ENCODE measurements at places on chromosomes 1 and 21.
A peak's percentile ranks its signal among the peaks of the same experiment; 100 is the strongest.

DNA sequence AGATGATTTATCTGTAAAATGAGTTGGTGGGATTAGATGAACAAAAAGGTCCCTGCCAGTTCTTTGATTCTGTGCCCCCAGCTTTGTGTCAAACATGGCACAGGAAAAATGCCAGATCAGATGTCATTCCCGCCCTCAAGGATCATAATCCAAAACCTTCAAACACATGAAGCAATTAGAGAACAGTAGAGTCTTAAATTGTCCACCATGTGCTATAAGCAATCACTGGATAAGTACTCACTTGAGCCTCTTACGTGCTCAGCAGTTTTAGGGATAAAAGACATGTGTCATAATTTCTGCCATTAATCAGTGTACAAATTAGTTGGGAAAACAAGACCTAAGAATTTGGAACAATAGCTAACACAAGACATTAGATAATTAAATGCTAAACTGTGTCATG lies 15.4 kb upstream of the KIAA0040 start:
- no peak for DNase-seq

DNA sequence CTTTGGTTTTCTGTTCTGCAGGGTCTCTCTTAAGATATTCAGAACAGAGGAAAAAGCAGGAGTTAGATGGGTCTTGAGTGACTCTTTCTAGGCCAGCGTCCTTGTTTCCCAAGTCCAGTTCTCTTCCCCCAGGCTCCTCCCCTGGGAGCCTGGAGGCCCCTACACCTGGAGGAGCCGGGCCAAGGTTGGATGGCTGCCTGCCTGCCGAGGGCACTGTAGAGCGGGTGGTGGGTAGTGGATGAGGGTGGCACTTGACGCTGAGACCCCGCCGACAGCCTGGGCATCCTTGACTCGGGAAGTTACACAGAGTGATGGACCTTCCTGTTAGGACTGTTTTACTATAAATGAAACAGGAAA lies 17.4 kb upstream of the KANK4 start:
- DNase-seq, result no peak

DNA sequence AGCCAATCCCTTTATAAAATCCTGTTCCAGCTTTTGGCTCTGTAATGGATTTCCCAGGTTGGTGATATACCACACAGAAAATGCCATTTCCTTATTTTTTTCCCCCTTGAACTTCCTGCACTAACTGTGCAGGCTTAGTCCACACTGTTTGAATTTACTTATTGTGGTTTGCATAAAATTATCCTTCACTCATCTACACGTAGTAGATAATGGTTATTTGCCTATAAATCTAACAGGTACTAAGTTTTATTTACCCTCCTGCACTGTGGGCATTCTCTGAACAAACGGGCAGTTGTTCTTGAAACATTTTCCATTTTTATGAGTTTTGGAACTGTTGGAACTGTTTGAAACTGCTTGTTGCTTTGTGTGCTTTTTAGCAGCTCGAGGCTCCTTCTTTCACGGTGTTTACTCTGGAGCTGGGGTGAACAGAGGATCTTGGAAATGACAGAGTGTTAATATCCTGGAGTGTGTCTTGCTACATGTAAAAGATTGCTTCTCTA lies 23.0 kb upstream of the KIFAP3 start:
- no peak for DNase-seq

DNA sequence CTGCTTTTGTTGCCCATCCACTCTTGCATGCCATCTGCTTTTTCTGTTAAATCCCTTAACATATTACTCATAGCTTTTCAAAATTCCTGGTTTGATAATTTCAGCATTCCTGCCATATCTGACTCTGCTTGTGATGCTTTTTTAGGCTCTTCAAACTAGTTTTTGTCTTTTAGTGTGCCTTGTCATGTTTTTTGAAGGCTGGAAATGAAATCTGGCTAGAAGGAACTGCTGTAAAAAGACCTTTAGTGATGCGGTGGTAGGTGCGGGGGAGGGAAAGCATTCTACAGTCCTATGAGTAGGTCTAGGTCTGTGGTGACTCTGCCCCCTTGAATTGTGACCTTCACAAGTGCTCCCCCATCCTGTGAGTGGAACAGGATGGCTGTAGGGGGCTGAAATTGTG lies 15.0 kb upstream of the S100B start:
- no peak for DNase-seq

DNA sequence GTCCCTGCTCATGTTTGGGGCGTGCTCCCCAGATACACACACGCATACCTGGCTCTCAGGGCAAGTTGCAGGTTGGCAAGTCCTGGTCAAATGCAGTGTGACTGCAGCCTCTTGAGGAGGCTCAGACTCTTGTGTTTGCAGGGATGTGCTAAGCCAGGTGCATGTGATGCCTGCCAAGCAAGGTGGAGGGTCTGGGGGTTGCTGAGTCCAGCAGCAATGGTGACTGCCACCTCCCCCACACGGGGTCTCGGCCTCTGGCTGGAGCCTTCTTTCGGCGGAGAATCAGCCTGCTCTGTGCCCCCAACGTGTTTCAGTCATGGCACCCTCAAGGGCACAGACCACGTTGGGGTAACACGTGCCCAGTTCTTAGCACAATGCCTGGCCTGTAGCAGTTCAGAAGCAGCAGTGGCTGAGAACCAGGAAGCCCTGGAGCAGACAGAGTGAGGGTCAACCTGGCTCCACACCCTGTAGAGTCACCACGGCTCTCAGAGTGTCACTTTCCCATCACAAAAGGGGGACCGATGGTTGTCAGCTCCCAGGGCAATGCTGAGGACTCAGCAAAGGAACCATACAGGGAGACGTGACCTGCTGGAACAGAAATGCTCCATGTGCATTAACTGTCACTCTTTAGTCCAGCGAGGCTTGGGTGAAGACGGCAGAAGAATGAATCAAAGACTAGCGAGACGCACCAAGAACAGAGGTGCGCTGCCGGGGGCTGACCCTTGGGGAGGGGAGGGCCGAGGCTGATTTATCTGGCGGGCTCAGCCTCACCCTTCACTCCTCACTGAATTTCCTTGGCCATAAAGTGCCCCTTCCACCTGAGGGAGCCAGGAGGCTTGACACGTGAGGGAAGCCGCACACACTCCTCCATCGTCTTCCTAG lies 109.0 kb downstream of the PGBD5 start:
- no peak for DNase-seq

GRCh38 chr1:94955767-94956632 lies 29.1 kb upstream of the CNN3 start:
- DNase-seq, result no peak

GRCh38 chr1:182676274-182676673 lies 8.1 kb downstream of the RGS8 start:
- no peak for DNase-seq

- DNase-seq, result no peak
Observed at GRCh38 chr21:32519945-32520874, 65.1 kb downstream of the TCP10L start.

GRCh38 chr1:47333922-47334764 lies 553 bp downstream of the CMPK1 start:
- DNase-seq, result peak; percentile 87

DNA sequence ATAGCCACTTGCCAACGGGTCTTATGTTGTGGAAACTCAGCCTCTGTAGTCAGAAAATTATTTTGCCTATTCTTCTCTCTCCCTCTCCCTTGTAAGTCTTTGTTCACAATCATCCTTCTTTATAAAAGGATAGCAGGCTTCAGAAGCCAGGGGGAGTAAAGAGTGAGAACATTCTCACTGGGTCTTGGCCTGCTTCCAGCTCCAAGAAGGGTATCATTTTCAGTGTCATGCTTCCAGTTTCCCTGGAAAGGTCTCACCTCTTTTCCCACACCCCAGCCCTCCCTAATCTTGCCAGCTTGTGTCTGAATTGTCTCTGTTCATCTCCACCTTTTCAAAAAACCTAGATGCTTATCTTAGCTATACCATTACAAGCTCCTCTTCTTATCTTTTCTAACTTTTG lies 346.2 kb upstream of the LRRC7 start:
- no peak for DNase-seq

GRCh38 chr1:50877641-50878040 lies 82.4 kb downstream of the FAF1 start:
- DNase-seq, result no peak

DNA sequence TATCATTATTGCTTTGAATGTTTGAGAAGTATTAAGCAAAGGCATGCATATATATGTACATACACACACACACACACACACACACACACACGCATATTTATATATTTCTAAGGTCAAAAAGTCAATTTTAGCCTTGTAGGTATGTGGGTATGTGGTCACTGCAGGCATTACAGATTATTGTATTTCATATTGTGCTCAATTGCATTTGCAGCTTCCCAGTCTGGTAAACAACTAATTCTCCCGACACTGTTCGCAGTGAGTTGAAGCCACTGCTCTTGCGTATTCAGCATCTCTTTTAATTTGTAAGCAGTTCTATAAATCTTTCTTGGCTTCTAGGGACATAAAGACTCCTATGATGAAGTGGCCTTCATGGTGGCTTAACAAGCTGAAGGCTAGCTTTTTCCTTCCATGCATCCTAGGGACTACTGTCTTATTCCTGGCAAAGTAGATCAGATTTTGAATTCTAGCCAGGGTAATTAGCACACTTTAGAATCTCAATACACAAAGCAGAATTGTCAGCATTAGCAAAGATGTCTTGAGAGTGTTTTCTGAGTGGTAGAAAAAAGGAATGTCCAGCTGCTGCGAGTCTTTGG lies 368.6 kb upstream of the NEGR1 start:
- no peak for DNase-seq

DNA sequence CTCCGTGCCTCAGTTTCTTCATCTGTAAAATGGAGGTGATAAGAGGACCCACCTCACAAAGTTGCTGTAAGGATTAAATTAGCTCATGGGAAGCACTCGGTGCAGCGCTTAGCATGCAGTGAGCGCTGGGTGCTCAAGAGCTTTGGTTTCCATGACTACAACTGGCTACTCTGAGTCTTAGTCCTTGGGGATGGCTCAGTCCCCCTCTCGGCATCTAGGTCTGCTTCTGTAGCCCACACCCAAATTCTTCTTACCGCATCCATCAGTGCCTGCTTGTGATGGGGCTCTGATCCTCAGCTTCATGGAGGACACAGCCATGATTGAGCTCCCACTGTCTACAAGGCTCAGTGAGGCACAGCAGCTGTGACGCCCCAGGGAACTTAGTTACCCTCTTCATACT lies 159.0 kb downstream of the ACTL8 start:
- DNase-seq, result no peak

DNA sequence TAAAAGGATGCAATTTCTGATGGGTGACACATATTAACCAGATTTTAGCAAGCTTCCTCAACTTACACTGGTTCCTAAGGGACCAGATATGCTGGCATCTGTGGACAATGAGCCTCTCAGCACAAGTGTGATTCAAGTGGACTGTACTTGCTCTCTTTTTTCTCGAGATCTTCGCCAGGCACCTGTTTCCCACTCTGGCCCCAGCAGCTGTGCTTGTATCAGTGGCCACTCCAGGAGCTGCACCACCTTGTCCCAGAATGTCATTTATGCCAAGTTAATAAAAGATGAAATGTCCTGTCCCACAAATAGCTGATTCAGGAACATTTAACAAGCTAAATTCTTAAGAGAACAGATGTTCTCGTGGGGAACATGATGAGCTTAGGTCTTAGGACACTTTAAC lies 14.6 kb downstream of the C1orf198 start:
- DNase-seq, result no peak

- DNase-seq, result no peak
Observed at GRCh38 chr1:2875707-2876561, 74.4 kb upstream of the TTC34 start.

DNA sequence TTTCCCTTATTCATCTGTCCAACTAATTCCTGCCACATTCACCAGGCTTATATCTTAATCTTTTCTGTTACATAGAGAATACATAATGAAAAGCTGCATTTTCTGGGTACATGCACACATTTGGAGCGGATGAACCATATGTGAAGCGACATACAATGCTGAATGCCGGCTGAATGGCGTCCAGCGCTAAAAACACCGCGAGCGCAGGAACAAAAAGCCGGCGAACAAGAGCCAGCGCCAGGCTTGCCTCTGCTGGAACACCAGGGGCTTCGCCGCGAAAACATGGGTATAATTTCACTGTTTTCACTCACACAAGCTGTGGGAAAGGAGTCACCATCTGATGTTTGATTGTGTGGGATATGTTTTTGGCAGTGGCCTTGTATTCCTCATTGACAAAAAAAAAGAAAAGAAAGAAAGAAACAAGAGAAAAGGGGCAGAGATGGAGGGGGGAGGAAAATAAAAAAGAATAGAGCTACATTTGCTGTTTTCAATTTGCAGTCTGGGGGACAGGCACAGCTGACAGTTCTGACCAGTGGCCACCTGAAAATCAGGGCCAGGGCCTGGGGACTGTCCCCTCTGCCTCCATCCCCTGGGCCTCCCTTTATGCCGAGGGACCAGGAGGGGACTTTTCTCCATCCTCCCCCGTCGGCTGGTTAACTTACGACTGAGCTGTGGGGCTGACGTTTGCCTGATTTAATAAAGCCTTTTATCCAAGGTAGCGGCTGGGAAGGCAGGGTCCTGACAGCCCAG lies 70.2 kb upstream of the OLIG2 start:
- no peak for DNase-seq

- no peak for DNase-seq
Observed at GRCh38 chr21:46243325-46243724, 14.8 kb upstream of the LSS start.

DNA sequence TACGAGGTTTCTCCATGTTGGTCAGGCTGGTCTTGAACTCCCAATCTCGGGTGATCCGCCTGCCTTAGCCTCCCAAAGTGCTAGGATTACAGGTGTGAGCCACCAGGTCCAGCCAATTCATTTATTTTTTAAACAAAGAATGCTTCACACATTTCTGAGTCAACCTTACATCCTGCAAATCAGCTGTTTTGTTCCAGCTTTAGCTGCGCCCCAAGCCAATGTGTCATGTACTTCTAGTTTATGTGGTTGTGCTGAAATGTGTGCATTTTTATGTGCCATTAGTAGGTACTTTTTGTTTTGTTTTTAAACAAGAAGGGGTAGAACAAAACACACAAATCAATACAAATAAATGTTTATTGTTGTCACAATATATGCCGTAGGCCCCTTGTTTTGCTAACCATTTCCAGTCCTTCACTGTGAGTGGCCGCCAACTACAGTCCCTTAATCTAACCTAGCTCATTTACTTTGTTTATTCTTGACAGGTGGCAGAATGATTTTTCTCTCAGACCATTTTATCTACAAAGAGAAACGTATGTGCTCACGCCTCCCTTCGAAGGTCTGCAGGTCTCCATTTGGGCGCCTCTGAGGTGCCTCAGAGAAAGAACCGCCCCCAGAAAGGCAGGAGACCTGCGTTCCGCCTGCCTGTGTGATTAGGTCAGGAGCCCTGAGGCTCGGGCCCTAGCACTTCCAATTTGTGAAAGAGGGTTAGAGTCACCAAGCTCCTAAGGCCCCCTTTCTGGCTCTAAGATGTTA lies 2.8 kb upstream of the CASQ2 start:
- DNase-seq, result no peak

DNA sequence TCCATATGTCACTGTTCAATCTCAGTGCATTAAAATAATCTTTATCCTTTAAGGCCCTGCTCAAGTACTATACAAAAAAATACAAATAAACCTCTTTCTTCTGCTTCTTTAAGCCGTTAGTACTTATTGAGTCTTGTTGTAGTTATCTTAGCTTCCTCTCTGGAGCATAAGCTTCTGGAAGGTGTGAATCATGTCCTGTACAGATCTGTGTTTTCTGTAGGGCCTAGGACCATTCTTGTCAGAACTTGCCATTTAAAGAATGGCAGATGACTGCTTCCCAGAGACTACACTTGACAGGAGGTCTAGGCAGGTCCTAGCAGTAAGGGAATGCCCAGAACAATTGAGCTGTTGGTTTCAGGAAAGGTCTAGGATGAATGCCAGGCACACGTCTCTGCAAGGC lies 12.9 kb downstream of the NEK7 start:
- DNase-seq, result no peak

Measured in coronary artery (tissue), 2 donors.